NCI-H1436 (cell line): ENCODE measurements at places on chromosomes 3 and 15.

- DNase-seq, result no peak
These were observed 34.3 kb downstream of the TMEM44 start for GRCh38 chr3:194598771-194599557.

DNA sequence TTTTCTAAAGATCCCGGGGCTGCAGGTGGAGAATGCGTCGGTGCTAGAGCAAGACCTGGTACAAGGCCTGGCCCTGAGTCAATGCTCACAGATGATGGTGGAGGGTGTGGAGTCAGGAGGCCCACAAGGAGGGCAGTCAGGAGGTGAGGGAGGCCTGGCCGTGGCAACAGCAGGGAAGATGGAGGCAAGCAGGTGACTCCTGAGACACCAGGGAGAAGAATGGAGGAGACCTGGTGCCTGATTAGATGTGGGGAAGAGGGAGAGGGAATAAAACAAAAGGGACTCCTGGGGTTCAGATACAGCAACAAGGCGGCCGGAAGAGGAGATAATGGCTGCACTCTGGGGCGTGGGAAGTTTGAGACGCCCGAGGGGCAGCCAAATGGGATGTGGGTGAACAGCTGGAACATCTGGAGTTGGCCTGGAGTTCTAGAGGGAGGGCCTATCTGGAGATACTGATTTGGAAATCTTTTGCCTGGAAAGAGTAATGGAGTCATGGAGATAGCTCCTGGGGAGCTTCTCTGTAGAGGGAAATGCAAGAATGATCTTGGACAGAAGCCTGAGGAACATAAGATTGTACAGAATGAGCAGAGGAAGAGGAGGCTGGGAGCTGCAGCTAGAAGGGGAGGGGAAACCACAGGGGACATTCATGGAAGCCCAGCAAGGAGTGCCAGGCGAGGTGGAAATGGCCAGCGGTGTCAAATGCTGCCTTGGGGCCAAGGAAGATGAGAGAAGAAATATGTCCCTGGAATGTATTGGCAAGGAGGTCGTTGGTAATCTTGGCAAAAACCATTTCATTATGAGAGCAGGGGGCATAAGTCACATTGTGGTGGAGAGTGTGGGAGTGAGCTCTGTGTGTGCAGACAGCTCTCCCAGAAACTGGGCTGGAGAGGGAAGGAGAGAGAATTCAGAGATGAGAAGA is 67.5 kb upstream of the CORO2B start:
- DNase-seq, result no peak

- peak; percentile 4 for DNase-seq
These were observed 59.5 kb upstream of the STRIT1 start for GRCh38 chr3:155352900-155353490.

DNA sequence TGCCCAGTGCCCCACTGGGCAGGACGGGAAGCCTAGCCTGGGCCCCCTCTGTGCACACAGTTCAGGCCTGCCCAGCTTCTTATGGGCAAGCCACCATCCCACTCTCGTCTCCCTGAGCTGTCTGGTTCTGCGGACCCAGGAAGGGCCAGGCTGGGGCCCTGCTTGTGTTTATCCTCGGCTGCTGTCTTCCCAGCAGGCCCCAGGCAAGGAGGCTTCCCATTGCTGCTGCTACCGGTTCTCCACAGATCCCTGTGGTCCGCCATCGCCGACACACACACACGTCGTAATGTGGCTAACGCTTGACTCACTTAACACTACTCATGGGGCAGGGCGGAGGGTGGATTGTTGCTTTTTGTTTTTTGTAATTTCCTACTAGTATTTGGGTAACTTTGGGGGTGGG is 52.4 kb upstream of the SLC6A1 start:
- no peak for DNase-seq

- DNase-seq, result no peak
These were observed 292.7 kb downstream of the EDEM1 start for GRCh38 chr3:5480190-5480589.

DNA sequence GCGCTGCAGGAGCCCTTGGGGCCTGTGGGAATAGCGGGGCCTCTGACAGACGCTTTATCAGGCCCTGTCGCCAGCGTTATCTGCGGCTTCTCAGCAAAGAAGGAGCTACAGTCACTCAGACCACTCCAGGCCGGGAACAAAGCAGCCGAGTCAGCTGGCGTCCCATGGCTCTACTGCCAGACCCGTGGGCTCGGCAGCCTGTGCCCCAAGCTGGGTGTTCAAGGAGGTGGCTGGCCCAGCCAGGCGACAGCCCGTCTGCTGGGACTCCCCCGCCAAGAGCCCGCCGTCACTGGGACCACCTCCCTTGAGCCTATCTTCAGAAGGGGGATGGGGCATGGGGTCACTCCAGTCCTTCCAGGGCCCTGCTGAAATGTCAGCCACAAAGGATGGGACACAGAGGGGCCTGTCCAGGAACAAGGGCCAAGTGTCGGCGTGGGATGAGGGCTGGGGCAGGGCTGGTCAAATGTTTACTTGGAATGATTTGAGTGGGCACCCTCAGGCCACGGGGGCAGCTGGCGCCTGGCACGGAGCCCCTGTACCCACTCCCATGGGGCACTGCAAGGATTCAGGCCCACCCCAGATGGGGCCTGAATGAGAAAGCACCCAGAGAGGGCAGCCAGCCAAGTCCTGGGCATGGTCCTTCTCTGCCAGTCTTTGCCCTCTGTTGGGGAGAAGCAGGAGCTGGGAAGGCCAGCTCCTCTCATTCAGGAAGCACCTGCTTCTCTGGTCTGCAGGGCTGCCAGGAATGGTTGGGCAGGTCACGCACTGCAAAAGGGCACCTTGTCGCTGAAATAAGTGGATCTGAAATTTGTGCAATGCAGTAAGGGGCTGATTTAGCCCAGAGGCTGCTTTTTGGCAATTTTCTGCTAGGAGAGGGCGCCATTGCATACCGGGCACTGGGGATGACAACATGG is 148.3 kb downstream of the SMAD6 start:
- no peak for DNase-seq

DNA sequence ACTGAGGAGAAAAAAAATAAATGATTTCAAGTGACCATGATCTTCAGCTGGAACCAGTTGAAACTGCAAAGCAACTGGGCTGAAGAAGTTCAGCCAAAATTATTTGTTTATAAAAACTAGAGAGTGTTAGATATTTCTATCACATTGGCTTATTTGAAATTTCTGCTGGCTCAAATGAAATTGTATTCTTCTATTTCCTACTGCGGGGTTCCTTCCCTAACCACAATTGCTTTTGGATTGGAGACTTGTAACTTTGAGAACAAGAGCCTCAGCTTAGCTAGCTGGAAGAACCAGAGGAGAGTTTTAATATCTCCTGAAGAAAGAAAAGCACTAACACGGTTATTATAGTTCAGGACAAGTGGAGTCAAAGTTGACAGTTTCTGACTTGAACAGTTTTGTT is 31.1 kb downstream of the AGTR1 start:
- DNase-seq, result no peak

- DNase-seq, result no peak
These were observed 13.1 kb upstream of the NAALADL2 start for GRCh38 chr3:174846055-174846454.

GRCh38 chr3:107235193-107235927 is 141.9 kb upstream of the CCDC54 start:
- no peak for DNase-seq

DNA sequence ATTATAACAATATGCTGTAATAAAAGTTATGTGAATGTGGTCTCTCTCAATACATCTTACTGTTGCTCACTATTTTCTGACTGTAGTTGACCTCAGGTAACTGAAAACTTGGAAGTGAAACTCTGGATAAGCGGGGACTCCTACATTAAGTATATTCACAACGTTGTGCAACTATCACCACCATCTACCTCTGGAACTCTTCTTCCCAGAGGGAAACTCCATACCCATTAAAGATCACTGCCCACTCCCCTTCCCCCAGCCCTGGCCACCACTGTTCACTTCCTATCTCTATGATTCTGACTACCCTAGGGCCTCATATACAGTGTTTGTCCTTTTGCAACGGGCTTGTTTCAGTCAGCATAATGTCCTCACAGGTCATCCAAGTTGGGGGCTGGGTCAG is 20.7 kb downstream of the SLCO3A1 start:
- no peak for DNase-seq

DNA sequence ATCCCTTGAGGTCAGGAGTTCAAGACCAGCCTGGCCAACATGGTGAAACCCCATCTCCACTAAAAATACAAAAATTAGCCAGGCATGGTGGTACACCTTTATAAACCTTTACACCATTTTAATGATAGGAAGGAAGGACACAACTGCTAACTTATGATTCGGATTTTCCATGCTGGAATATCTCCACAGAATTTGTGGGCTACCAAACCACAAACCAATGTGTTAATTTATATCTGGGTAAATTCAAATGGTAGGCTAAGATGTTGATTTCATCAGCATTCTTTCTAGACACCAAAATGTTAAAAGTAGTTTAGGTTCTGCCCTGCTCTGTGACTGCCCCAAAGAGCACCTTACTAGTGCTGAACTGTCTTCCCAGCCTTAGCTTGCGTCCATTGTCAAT is 72.8 kb downstream of the POLQ start:
- DNase-seq, result no peak

DNA sequence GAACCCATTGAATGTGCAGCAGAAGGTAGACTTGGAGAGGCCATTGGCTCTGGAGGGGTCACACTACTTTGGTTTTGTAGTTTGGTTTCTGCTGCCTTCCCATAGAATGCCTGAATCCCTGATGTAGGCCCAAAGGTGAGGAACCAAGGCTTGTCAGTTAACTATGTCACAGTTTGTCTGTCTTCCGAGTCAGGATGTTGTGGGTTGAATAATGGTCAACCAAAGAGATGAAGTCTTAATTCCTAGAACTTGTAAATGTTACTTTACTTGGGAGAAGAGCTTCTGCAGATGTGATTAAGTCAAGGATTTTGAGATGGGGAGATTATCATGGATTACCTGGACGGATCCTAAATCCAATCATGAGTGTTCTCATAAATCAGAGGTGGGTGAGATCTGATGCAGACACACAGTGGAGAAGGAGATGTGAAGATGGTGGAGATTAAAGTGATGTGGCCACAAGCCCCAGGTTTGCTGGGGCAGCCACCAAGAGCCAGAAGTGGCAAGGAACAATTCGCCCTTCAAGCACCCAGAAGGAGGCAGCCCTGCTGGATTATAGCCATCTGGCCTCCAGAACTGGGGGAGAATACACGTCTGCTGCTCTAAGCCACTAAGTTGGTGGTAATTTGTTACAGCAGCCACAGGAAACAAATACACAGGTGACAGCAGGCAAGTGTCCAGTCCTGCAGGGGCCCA is 2.3 kb upstream of the CCR8 start:
- DNase-seq, result no peak

DNA sequence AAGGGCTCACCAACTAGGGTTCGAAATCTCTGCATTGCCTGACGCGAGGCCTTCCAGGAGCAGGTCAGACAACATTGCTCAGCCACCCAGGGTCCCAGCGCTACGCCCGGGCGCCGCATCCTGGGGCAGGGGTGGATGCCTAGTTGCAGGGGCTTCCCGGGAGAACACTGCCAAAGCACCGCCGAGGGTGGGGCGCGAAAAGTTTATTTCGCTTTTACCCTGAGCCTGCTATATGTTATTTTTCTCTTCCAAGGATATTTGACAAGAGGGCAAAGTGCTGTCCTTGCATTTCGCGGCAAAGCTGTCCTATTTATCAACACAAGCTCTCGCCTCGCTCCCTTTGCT is 549 bp upstream of the SOX14 start:
- no peak for DNase-seq

- DNase-seq, result no peak
These were observed 31.1 kb downstream of the DGKG start for GRCh38 chr3:186330772-186331460.

- DNase-seq, result no peak
These were observed 70.3 kb upstream of the BBX start for GRCh38 chr3:107452436-107452835.

DNA sequence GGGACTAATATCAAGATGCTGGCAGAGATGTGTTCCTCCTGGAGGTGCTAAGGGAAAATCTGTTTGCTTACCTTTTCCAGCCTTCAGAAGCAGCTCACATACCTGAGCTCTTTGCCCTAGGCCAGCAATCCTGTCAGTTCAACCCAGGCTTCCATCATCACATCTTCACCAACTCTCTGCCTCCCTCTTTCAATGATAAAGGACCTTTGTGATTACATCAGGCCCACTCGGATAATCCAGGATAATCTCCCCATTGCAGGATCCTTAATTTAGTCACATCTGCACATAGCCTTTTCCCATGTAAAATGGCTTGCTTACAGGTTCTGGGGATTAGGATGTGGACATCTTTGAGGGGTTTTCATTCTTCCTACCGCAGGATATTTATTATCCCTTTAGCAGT is 58.3 kb downstream of the NSUN3 start:
- no peak for DNase-seq

- DNase-seq, result no peak
These were observed 496.9 kb downstream of the CADM2 start for GRCh38 chr3:85455561-85456200.

GRCh38 chr15:43241100-43241499 is 20.3 kb upstream of the EPB42 start:
- DNase-seq, result no peak

DNA sequence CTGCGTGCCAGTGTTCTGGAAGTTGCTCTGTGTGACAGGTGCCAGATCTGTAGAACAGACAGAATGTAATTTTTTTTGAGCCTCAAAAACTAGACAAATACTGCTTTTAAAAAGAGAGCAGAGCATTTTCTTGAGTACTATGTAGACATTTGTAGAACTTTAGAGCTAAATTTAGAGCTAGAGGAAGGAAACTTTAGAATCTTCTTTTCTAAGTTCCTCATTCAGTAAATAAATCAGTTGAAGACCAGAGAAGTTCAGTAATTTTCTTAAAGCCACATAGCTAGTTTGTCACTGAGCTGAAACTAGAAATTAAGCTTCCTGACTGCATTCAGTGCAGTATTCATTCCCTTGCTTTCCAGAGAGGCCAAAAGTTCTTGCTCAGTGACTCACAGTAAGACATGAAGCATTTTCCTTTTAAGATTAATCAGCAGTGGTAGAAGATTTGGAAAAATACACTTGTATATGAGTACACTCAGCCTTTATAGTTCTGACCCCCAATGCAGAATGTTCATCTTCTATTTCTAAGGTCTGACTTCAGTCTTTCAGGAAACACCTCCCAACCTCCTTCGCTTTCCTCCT is 83.6 kb upstream of the TSEN2 start:
- no peak for DNase-seq
